ENCODE measurements at places on chromosomes 5 and 9.

- no peak for DNase-seq
These were observed 472.0 kb downstream of the ACTL7B start for GRCh38 chr9:108383796-108384195.

DNA sequence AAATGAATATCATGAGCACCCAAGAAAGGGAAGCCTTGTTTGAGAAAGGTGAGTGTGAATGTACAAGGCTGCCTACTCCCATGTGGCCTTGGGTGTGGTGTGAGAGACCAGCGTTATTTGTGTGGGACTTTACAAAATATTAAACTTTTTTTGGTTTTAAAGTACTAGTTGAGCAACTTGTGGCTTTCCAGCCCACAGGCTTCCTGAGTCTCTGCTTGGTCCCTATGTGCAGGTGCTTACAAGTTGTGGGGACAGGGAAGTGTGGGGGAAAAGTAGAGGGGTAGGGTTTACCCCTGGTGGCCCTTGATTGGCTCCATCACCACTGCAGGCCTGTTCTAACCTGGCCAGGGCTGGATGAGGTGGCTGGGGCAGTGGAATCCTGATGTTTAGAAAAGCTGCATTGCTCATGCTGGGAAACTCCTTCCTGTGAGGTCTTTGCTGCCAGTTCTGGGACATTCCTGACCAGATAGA lies 19.7 kb downstream of the PTTG1 start:
- DNase-seq: no peak

DNA sequence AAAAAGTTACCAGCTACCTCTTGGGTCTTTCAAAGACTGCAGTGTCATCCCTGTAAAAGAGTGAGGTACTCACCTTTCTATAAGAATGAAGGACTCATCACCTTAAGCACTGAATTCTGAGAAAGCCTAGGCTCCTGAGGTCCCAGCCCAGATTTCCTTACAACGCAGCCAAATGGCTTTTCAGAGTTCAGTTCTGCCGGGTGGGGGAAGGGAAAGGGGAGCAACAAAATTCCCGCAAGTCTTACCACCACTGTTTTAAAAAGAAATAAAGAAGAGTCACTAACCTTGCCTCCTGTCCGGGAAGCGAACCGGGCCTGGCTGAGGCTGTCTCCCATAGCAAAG lies 373 bp downstream of the ADAMTS12 start:
- no peak for DNase-seq

DNA sequence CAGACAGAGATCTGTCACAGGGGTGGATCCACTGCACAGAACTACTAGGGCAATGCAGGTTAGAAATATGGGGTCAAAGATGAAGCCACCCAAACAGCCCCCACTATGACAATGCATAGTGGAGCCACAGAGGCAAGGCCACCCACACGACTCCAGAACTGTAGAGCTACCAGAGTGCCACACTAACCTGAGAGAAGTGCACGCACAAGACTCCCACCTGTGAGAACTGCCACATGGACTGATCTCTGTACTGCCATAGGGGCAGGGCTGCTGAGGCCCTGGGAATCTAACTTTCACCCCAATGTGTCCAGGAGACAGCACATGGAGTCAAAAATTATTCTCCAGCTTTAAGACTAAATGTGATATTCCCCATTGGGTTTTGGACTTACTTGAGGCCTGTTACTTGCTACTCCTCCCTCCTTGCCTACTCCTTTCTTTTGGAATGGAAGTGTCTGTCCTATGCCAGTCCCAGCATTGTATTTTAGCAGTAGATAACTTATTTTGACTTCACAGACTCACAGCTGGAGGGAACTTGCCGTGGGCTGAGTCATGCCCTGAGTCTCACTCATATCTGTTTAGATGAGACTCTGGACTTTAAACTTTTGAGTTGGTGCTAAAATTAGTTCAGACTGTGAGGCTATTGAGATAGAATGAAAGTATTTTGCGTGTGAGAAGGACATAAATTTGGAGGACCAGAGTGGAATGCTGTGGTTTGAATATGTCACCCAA lies 853.3 kb downstream of the MAT2B start:
- no peak for DNase-seq

DNA sequence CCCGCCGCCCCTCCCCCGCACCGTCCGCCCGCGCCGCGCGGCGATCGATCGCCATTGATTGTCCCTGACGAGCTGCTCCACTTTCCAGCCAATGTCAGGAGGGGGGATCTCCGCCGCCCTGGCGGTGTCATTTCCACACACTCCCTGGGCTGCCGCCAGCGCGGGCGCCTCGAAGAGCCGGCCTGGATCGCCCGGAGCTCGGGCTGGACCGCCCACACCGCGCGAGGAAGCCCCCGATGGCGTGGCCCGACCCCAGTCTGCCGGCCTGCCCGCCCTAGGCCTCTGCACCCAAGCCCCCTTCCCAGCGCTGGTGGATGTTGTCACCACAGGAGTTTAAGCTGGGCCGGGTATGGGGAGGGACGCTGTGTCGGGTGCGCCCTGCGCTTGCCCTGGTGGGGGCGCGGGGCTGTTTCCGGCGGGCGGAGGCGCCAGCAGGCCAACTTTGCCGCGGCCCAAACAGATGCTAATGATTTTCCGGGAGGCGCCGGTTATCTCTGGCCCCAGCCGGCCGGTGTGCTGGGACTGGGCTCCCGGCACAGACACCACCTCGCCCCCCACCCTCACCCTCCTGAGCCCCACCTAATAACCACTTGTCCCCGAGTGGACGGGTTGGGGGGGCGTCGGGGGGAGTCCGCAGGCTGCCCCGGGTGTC lies 10.6 kb upstream of the CXXC5 start:
- DNase-seq: peak; percentile 69

GRCh38 chr5:18314192-18314778 lies 680.0 kb downstream of the TAF11L14 start:
- DNase-seq: no peak

DNA sequence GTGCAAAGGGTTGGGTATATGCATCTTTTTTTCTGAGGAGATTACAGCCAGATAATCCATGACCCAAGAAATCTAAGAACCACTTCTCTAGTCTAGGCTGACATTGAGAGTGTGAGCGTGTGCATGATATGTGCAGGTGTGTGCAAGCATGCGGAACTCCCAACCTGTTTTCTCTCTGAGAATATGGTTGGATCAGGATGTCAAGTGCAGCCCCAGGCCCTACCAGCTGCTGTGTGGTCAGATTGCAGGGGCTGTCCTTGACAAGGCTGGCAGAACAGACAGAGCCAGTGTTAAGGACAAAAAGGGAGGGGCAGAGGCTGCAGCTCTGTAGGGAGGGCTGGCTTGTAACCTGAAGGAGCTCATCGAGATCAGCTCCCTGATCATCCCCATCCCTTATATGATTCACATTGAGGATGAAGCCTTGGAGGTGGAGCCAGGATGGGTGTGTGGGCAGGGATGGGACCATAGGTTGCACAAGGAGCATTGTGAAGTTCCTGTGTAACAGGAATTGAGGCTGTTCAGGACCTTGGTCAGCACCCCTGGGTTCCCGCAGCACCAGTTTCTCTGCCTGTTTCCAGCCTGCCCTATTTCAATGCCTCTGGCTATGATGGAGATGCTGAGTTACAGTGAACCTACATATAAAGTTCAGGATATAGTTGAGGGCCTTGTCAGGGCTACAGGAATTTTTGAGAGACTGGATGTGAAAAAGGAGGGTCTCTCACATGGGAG lies 52.6 kb upstream of the ARAP3 start:
- DNase-seq: no peak

DNA sequence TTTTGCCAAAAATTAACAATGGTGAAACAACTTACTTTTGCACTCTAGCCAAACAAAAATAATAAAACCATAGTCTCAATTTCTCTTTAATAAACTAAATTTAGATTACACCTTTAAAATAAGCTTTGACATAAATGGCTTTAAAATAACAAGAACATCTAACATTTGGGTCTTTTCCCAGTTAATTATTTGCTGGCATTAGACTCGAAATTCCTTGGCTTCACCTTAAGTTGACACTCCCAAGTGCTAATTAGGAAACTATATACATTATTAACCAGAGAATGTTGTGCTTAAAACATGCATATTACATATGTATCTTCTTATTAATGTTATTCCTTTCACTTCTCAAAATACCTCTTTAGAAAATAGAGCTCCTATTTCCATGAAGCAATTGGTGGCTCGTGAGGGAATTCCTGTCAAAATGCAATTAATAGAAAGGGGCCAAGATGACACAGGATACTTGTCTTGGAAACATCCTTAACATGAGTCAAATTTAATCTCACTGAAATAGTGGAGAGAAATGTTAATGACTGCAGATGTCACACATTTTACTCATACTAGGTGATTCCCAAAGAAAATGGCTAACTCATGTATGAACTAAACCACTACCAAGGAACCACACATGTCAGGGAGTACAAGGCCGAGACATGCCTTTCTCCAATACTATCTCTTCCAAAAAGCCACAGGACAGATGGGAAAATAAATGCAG lies 932.9 kb upstream of the DMAC1 start:
- DNase-seq: no peak

DNA sequence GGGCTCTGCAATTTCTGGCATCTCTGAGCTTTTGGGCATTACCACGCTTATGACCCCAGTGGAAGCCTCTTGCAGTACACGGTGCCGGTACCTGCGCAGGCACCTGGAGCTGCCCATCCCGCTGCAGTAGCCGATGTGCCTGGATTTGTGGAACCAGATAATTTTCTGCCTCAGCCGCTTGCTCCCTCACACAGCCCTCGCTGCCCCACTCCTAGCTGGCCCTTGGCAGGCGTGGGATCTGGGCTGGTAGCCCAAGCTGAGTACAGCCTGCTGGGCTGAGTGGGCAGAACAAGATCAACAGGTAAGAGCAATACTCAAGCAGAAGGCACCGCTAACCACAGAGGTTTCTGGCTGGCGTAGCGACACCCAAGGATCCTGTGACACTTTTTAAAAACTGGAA lies 1808.8 kb upstream of the ACO1 start:
- DNase-seq: no peak

DNA sequence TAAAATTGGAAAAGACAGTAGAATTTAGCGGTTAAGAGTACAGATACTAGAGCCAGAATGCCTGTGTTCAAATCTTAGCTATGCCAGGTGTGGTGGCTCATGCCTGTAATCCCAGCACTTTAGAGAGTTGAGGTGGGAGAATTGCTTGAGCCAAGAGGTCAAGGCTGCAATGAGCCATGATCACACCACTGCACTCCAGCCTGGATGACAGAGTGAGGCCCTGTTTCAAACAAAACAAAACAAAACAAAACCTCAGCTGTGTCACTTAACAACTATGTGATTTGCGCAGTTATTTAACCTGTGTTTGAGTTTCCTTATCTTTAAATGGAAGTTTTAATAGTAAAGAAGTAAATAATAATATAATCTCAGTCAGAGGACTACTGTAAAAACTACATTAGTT lies 68.3 kb downstream of the TBCA start:
- no peak for DNase-seq
